ENCODE measurements at places on chromosomes 1 and 21.

DNA sequence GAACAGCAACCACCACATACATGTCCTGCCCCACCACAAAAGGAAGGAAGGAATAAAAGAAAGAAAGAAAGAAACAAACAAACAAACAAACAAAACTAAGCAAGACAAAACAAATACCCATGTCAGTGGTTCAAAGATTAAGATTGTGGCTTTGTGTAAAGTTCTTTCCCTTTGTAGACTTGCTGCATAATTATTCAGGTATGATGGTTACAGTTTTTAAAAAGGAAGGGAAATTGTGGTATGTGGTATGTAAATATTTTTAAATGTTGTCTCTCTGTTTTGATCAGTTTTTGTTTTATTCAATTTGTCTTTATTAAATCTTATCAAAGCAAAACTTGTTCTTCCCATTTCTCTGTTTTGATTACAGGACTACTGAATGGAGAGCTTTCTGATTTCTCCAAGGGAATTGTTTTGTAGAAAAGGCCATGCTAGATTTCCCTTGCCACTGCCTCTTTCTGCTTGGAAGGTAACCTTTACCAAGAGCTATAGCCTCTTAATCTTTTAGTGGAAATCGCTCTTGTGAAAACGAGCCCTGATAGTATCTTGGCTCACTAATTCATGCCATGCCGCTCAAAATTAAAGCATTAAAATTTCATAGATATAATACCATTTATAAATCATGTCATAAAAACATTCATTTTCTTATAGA is 290.3 kb upstream of the ST6GALNAC5 start:
- no peak overlapping the region for H3K4me3 ChIP-seq
- H3K27ac ChIP-seq: no peak overlapping the region
- no peaks in the 10 kb centered on the region for H3K36me3 ChIP-seq
- no peaks in the 10 kb centered on the region for H3K27me3 ChIP-seq
- no peaks in the 10 kb centered on the region for H3K4me1 ChIP-seq
- no peak for DNase-seq

DNA sequence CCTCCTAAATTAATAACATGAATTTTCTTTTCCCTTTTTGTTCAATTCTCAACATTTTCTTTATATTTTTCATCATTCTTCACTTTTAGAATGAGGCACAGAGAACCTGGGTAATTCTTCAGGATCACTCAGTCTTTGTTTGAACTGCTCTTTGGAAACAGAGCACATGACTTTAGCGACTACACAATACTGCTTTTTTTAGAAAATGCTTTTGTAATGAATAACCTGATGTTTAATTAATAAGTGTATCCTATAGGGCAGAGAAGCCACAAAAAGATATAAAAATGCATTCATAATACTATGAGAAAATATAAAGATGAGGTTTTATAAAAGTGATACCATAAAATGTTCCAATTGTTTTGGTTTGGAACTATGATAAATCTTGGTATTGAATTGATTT is 77.8 kb downstream of the LRRC7 start:
- DNase-seq: no peak
- H3K27me3 ChIP-seq: no peaks in the 10 kb centered on the region
- no peak overlapping the region for H3K27ac ChIP-seq

DNA sequence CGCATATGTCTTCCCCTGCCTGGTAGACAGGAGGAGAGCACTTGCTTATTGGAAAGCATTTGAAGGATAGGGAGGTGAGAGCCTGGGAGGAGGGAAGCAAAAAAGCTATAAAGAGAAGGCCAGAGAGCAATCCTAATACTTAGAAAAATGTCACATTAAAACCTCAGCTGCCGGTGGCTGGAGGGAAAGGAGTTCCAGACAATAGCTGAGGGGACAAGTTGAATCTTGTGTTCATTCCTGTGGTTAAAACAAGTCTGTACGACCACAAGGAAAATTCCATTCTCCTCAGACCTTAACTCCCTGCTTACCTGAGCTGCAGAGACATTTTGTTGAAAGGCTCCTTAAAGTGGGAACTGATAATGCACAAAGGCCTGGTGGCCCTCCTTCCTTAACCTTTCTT is 218.8 kb upstream of the CAMK1G start:
- H3K27ac ChIP-seq: no peak overlapping the region
- no peak for DNase-seq
- H3K27me3 ChIP-seq: no peaks in the 10 kb centered on the region
- no peaks in the 10 kb centered on the region for H3K36me3 ChIP-seq
- H3K4me1 ChIP-seq: no peaks in the 10 kb centered on the region

- H3K36me3 ChIP-seq: no peaks in the 10 kb centered on the region
- no peak overlapping the region for H3K27ac ChIP-seq
- DNase-seq: no peak
- H3K27me3 ChIP-seq: no peaks in the 10 kb centered on the region
- H3K4me1 ChIP-seq: peaks cover 7% of the 10 kb centered on the region
These were observed 19.1 kb downstream of the ASTN1 start for GRCh38 chr1:177145106-177146070.

GRCh38 chr1:196538473-196538872 is 69.8 kb downstream of the KCNT2 start:
- no peaks in the 10 kb centered on the region for H3K27me3 ChIP-seq
- H3K4me3 ChIP-seq: no peak overlapping the region
- no peak for DNase-seq

DNA sequence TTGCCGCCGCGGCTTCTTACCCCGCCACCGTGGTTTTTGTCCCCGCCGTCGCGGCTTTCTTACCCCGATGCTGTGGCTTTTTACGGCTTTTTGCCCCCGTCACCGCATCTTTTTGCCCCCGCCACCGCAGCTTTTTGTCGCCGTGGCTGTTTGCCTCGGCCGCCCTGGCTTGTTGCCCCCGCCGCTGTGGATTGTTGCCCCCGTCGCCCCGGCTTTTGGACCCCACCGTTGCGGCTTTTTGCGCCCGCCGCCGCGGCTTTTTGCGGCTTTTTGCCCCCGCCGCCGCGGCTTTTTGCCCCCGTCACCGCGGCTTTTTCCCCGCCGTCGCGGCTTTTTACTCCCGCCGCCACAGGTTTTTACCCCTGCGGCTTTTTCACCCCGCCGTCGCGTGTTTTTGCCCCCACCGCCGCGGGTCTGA is 3934.3 kb downstream of the SRGAP2C start:
- H3K4me3 ChIP-seq: no peak overlapping the region
- no peaks in the 10 kb centered on the region for H3K27me3 ChIP-seq
- no peaks in the 10 kb centered on the region for H3K36me3 ChIP-seq

GRCh38 chr1:150060260-150060659 is 7.3 kb upstream of the VPS45 start:
- H3K4me1 ChIP-seq: peaks cover 14% of the 10 kb centered on the region
- H3K36me3 ChIP-seq: no peaks in the 10 kb centered on the region
- no peak overlapping the region for H3K4me3 ChIP-seq
- DNase-seq: no peak
- H3K27ac ChIP-seq: no peak overlapping the region
- no peaks in the 10 kb centered on the region for H3K27me3 ChIP-seq

- H3K27me3 ChIP-seq: no peaks in the 10 kb centered on the region
- no peak for DNase-seq
- no peaks in the 10 kb centered on the region for H3K4me1 ChIP-seq
These were observed 150.7 kb upstream of the CD34 start for GRCh38 chr1:208061632-208062031.

DNA sequence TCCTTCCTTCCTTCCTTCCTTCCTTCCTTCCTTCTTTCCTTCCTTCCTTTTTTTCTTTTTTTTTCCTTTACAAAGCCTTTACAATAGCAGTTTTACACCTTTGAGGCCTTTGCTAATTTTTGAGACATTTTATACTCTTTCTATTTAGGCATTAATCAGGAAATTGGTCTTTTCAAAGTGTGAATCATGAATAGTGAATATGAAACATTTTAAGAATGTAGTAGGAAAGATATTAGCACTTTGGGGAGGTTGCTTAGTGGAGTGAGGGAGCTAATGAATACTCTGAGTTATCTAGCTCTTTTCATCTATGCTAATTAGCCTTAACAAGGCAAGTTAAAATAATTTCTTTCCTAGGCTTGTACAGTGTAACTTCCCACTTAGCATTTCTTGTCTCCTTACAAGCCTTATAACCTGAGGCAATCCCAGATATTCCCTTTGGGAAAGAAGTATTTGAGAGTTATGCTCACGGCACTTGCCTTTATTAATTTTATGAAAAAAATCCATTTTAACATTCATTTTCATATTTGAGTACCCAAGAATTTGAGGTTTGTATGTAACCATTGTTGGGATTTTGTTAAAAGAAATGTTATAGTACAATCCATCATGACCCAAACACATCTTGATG is 122.6 kb downstream of the NTNG1 start:
- no peak for DNase-seq
- no peaks in the 10 kb centered on the region for H3K27me3 ChIP-seq

DNA sequence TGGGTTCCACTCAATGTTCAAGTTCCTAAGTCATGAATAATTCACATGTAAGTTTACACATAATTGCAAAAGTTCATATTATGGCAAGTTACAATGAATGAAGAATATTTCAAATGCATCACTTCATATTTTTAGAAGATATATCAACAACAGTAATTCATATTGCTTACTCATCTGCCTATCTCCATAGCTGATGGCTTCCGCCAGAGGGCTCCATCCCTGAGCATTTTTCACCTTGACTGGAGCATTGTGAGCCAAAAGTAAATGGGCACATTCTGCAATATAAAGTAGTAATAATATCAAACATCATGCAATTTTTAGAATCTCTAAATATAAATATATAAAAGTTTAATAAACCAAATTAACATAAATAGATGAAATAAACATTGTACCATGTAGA is 29.8 kb downstream of the ANKRD13C start:
- no peaks in the 10 kb centered on the region for H3K36me3 ChIP-seq
- no peak overlapping the region for H3K27ac ChIP-seq
- no peak overlapping the region for H3K4me3 ChIP-seq
- no peaks in the 10 kb centered on the region for H3K27me3 ChIP-seq
- no peak for DNase-seq
